ENCODE measurements at places on chromosomes 7 and 10.

DNA sequence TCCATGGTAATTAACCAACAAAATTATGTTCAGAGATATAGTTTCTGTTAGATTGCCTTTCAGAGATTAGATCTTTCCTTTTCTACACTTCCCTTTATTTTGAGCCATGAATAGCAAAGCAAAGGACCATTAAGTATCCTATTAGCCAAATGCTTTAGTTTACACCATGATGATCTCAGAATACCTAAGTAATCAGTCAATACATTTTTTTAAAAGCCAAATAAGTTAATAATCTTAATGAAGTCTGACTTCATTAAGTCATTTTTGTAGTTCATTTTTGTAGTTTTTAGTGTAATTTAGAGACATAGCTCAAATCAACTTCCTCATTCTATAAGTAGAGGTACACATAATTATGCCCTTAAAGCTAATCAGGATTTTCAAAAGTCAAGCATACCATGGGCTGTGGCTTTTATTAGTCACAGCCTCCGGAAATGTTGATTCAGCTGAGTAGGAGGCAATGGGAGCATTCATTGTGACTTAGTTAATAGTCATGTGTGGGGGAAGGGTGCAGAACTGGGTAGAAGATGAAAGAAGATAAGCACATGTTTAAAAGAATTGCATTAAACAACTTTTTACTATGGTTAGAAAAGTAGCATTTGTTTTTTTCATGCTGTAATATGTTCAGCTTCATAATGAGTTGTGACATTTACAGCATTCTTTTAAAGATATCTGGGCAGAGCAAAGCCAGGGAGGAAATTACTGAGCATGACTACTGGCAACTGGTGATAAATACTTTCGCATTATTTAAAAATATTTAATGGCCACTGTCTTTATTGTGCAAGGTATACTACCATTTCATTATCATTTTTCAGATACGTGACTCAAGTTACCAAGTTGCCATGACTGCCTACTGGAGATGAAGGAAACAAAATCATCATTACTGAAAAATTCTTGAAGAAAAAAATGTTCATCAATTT lies 57.3 kb upstream of the CCDC71L start:
- DNase-seq: no peak

DNA sequence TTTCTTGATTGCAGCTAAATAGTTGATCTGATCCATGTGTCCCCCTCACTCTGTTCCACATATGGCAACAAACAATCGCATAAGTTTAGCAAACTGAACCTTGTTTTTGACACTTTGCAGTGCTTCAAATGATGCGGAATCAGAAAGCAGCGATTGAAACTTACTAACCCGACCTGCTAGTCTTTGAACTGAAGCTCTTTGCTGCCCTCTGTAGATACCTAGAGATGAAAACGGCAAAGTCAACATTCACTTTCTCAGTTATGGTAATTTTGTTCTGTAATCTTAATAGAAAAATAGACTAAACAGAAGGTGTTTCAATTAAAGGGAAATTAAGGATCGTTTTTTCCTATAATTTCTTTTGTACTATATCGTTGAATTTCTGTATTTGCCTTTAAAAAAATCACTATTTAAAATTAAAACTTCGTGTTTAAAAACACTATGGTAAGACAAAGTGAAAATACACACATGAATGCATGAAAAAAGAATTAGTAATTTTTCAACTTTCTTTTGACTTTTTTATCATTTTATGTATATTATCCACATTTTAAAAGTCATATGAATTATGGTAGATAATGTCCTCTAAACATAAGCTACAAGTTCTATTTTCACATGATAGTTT lies 276.5 kb downstream of the MAGI2 start:
- peak; percentile 3 for DNase-seq

GRCh38 chr7:73817121-73817520 lies 13.7 kb upstream of the CLDN4 start:
- no peak for DNase-seq

GRCh38 chr10:127442220-127442525 lies 106.9 kb upstream of the NPS start:
- DNase-seq: no peak

DNA sequence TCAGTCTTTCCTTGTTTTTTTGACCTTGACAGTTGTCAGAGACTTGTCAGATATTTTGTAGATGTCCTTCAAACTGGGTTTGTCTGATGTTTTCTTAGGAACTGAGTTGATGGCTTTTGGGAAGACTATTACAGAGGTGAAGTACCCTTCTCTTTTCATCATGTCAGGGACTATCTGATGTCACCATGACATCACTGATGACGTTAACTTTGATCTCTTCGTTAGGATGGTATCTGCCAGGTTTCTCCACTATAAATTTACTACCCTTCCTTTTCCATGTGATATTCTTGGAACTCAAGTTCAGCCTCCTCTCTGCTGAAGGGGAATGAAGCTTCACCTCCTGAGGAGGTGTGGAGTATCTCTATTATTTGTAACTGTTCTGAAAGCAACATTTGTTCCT lies 78.5 kb downstream of the SUGCT start:
- no peak for DNase-seq

DNA sequence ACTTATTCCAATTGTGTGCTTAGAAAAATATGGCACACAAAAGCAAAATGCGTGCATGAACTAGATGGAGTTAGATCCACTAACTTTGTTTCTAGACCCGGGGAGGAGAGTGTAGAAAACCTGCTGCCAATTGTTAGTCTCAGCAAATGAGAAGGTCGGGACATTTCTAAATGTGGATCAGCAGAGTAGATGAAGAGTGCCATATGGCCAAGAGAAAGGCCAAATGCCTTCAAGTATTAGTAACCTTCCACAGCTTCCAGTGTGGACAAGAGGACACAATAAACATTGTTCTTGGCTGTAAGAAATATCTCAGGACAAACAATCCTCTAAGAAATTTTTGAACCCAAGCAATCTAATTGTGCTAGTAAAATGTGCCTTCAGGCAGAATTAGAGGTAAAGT lies 690.3 kb downstream of the REEP3 start:
- no peak for DNase-seq

DNA sequence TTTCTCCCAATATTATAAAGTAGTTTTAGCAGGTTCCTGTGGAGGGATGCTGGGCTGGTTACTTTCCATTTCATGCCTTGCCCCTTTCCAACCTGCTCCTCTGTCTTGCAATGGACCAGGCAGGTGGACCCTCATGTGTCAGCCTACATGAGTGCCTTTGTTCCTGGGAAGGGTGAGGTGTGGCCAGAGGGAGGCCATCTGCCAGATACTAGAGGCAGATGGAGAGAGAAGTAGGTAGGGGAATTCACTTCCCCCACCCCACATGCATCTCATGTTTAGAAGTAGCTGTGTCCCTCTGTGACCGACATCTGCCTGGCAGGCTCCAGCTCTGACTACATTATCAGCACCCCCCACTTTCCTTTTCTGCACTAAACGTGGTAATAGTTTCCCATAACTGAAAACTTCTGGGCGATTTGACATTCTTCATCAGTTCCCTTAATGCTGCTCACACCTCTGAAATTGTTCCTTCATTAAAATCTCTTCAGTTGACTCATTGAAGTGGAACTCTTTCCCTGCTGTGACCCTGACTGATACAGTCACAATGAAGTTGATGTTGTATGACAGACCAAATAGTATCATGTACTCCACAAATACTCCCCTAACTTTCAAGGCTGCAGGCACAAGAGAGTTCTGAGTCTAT lies 396.3 kb upstream of the FZD8 start:
- DNase-seq: no peak

GRCh38 chr10:79166741-79167140 lies 98.0 kb downstream of the ZMIZ1 start:
- no peak for DNase-seq

- DNase-seq: no peak
Measured at GRCh38 chr7:87047-87446, 105.3 kb upstream of the FAM20C start.

DNA sequence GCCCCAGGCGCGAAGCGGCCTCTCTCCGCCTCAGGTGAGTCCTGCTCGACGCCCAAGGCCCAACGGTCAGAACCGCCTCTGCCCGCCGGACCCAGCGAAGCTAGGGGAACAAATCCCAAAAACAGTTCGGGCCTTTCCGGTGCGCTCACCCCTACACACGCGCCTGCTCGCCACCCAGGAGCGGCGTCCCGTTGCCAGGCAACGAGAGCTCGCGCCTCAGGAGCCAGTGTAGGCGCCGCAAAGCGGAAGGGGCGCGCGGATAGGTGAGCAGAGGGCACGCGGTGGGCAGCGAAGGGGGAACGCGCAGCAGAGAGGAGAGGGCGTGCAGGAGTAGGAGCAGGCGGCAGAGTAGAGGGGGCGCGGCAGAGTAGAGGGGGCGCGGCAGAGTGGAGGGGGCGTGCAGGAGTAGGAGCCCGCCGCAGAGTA lies at the start of the genes DYDC1 and DYDC2:
DYDC1 (minus strand) TSS at position 193 of the 426 bp plus-strand sequence. CDS start 4,154 bp downstream, outside the sequence.
DYDC2 (plus strand) TSS at position 219 of the 426 bp plus-strand sequence. CDS start 5,663 bp downstream, outside the sequence.
- no peak for DNase-seq

DNA sequence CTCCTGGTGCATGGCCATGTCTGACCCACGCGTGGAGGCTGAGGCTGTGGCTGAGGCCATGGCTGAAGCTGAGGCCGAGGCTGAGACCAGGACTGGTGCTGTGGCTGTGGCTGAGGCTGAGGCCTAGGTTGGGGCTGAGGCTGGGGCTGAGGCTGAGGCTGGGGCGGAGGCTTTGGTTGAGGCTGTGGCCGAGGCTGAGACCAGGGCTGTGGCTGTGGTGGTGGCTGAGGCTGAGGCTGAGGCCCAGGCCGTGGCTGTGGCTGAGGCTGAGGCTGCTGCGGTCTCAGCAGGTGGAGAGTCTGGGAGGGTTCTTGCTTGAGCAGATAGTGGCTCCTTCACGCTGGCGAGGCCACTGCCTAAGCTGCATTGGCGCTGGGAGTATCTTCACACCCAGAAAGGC lies 76.4 kb downstream of the WDR37 start:
- DNase-seq: no peak

DNA sequence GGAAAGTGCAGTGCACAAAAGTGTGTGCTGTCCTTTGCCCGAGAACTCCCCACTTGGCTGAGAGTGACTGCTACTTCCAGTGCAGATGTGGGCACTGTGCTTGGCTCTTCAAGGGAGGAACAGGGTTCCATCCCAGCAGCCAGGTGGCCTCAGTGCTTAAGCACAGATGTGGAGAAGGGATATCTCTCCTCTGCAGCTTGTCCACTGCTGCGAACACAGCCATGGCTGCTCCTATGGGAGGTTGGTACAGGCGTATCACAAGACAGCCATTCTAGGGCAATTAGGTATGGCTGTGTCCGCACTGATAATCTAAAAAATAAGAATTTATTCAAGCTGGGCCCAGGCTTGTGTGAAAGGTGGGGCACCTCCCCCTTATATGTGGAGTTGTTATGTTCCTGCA lies 66.6 kb downstream of the GLCCI1 start:
- DNase-seq: no peak

DNA sequence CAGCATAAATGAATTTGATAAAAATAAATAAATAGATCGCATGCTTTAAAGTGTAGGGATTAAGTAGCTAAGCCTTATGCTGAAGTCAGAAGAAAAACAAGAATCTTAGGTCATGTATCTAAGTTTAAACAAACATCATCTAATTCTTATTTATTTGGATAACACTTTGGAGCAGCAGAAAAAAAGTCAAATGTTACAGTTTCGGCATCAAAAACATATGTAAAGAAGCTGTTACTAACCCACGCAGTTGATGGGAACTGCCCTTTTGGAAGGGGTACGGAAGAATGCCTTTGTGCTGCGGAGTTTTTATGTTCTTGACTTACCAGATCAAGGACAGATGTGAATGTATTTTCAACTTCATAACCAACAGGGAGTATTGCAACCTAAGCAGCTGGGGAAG lies 37.3 kb upstream of the HABP2 start:
- DNase-seq: no peak

DNA sequence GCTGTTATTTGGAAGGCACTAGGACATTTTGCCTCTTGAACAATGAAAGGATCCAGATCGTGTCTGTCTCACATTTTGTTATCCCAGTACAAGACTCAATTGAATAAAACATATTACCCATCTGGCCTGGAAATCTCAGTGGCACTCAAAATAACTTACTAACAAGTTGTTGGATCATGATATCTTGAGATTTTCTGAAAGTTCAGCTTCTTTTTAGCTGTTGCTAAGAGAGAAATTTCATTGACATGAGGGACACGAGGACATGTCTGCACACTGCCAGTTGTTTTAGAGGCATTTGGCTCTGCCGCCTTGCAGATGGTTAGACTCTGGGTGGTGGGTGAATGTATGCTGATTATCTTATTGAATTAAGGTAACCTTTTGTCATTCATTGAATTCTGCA lies 41.0 kb downstream of the KAT6B start:
- no peak for DNase-seq

GRCh38 chr10:101233863-101234262 lies 4.6 kb upstream of the LBX1 start:
- no peak for DNase-seq

DNA sequence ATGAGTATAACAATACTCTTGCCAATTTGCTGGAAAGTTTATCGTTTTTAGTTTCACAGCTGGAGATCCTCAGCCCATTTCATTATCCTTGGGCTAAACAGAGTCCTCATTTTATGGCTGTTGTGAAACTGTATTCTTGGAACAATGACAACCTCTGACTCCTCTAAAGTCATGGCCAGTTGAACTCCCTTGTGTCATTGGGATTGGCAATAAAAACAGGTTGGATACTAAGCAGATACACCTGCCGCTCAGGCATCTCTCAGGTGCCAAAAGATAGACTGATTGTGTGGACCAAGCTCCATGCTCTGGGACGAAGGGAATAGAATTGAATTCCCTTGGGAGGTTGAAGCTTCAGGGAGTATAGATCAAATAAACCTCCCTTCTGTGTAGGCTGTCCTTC lies 182.2 kb downstream of the WDR11 start:
- no peak for DNase-seq

DNA sequence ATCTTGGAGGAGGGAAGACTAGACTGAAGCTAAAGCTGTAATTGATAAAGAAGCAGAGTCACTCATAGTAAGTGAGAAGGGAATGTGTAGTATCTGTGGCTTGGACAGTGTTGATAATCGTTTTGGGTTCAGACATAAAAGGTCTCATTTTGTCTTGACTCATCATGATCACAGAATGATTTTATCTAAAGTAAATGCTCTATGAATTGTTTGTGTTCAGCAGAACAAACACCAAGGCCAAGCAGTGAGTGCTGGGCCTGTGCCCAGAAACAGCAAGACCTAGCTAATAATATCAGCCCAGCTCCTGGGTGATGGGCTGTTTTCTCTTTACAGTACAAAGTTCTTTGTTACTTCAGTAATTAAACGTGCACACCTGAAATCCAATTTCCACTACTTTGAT lies 26.7 kb upstream of the CD36 start:
- no peak for DNase-seq

GRCh38 chr7:42143711-42144600 lies 93.1 kb downstream of the GLI3 start:
- DNase-seq: no peak

DNA sequence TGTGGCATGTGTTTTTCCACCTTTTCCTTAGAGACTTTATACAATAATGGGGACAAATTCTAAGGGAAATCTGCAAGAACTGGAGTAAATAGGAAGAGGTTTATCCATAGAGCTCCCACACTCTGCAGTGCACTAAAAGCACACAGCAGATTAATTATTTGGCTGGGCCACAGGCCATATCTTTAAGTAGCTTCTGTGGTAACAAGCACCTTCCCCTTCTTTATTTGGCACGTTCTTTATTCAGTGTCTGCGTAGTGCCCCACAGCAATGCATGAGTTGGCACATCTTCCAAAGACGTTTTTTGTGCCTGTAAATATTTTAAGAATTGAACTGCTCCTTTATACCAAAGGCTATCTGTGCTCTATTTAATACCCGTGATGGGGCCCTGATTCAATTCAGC lies 104.9 kb upstream of the MBL2 start:
- DNase-seq: no peak

Data from HuH-7.5 (cell line).